ENCODE measurements at places on chromosomes 1 and 21.
A peak's percentile ranks its signal among the peaks of the same experiment; 100 is the strongest.

DNA sequence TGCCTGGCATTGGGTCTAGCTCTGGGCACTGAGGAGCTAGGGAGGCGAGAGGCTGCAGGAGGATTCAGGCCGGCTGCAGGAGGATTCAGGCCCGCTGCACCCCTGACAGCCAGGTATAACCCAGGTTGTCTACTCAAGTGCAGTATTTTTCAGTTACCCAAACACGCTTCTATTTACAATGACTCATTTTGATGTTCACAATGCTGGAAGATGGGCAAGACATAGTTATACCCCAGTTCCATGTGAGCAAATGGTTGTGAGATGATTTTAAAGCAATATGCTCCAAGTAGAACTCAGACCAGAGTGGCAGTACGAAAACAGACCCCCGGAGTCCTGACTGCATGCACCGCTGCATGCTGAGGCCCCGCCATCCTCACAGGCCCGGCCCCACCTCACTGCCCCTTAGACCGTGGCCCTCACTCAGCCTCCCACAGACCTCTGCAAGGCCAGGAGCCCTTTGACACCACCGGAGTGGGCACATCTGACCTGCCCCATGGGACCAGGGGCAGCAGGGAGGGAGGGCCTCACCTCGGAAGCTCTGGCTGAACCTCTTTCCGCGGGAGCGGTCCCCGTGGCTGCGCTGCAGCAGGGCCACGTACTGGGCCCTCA is 553 bp downstream of the LEFTY1 start:
- no peak for DNase-seq

GRCh38 chr1:184497959-184498723 is 111.3 kb downstream of the C1orf21 start:
- DNase-seq = no peak

DNA sequence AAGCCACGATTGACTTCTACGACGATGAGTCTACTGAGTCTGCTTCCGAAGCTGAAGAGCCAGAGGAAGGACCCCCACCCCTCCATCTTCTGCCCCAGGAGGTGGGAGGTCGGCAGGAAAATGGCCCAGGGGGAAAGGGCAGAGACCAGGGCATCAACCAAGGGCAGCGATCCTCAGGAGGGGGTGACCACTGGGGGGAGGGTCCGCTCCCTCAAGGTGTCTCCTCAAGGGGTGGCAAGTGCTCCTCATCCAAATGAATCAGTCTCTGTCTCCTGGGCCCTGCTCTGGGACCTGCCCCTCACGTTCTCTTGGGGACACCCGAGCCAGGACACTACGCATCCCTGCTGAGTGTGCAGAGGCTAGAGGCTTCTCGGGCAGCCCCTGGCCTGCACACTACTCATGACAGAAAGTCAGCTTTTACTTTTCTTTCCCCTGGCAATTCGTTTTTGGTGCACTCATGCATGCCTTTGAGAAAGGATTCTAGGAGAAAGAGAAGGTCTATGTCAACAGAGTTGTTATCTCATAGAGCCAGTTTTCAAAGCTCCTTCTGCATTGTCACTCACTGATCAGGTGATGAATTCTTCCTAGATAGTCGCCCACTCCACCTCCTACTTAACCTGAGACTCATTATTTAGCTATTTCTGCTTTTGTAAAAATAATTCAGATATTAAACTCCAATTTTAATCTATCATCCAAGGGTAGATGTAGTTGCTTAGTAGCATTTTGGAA is 11.6 kb downstream of the RIPPLY3 start:
- DNase-seq = no peak

DNA sequence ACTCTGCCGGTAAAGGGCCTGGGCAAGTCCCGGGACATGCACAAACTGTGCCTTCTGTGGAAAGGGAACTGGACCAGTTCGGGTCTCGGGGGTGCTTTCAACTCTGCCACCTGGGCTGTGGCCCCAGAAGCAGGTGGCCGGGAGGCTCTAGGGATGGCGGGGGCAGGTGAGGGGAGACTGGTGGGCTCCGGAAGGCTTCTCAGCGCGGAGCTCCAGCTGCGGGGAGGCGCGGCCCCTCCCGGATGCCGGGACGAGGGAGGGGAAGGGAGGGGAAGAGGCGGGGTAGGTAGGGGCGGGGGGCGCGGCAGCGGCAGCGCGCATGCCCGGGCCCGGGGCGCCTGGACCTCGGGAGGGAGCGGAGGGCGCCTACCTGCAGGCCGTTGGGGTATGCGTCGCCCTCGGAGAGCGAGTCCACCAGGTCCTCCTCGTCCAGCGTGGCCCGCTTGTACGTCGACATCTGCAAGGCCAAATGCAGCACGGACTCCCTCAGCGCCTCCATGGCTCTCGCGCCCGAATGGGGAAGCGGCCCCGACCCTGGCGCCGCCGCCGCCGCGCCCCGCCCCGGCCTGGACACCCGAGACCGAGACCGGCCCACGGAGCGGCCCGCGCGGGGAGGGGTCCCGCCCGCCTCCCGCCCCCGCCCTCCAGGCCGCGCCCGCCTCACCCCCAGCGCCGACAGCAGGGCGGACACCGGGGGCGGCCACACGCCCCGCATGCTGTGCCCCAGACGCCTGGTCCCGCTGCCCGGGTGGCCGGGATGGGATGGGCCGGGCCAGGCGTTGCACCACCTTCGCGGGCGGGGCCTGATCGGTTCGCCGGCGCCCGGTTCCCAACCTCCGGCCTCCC is at the start of gene ECE1:
TSS of gene ECE1 (minus strand) at position 764 of the 846 bp plus-strand sequence. CDS start at position 715, 49 bp downstream.
- DNase-seq = peak; percentile 47

DNA sequence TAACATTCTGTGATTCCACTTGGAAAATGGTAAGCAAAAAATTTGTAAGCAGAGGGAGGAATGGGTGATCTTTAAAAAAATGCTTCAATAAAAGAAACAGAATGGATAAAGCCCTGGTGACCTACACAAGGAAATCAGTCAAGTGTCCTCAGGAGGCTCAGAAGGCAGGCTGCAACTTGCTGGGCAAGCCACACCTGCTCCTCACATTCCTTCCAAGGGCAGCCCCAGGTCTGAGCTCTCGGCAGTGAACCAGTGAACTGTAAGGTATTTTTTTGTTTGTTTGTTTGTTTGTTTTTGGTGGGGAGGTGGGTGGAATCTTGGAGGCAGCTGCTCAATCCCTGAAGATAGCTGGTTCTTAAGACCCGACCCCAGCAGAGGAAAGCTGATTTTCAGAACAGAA is 4.4 kb downstream of the TACSTD2 start:
- no peak for DNase-seq

GRCh38 chr1:13699936-13700520 is at the start of gene PRDM2:
Gene PRDM2, plus strand, starts transcription at chr1:13700188. Its CDS starts 15,418 bp downstream, at chr1:13715606.
- DNase-seq = peak; percentile 78

GRCh38 chr1:211935448-211935970 is 99.8 kb downstream of the INTS7 start:
- DNase-seq = no peak

DNA sequence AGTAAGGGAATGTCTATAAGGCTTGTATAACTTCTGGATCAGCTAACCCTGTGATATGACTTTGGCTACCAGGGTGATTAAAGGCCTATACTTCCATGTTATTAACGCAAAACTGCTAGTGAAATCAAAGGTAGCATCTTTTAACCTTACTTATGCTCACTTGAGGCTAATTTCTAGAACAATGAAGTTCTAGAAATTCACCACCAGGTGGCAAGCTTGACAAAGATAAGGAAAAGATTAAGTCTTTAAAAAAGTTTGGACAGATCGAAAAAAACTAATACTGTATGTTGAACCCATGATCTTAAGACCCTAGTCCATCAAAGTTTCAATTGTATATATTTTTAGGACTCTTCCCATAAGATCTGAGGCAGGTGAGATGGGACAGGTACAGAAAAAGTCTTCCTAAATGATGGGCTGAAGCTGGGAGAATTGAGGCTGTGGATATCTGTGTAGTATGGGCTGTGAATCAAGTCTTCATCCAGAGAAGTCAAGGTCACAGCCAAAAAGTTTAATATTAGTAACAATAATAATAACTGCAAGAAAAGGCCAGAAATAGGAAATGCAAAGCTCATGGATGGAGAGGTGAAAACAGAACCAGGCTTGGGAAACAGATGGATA is 18.8 kb downstream of the KYAT3 start:
- DNase-seq = peak; percentile 82

DNA sequence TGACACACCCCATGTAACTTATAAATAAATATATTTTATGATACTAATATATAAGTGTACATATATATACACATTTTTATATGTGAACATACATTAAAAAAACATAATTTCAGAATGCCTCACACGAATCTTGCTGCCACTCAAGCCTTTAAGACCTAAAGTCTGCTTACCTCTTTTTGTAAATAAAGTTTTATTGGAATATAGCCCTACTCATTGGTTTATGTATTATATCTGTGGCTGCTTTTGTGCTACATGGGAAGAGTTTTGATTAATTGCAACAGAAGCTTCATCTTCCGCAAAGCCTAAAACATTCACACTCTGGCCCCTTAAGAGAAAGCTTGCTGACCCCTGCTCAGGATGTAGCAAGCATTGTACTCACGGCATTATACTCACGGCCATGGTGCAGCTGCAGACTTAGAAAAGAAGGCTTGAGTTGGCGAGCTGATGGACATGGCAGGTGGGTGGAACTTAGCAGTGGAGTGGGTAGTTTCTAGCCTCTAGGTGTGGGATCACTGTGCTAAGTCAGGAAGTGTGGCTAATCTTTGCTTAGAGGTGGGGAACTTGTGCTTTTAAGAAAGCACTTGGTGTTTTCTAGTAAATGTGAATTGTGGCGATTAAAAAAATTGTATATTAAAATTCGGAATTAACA is 80.8 kb downstream of the DYRK1A start:
- DNase-seq = no peak

- no peak for DNase-seq
These were observed 30.7 kb upstream of the NLRP3 start for GRCh38 chr1:247385283-247385682.

DNA sequence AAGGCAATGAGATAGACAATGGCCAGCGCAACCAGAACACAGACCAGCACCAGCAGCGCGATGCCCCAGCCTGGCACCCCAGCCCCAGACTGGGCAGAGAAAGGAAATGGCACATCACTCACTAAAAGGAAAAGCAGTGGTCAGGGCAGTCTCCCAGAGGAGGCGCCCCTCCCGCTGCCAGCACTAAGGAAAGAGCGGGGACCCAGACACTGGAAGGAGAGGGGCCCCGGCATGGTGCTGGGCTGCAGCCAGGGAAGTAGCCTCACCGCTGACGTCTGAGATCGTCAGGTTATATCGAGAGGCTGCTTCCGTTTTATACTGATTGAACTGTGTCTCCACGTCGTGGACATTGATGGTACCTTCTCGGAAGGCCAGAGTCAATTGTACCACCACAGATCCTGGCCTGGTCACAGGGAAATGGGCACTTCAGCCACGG is 13.8 kb downstream of the TRIM46 start:
- no peak for DNase-seq

DNA sequence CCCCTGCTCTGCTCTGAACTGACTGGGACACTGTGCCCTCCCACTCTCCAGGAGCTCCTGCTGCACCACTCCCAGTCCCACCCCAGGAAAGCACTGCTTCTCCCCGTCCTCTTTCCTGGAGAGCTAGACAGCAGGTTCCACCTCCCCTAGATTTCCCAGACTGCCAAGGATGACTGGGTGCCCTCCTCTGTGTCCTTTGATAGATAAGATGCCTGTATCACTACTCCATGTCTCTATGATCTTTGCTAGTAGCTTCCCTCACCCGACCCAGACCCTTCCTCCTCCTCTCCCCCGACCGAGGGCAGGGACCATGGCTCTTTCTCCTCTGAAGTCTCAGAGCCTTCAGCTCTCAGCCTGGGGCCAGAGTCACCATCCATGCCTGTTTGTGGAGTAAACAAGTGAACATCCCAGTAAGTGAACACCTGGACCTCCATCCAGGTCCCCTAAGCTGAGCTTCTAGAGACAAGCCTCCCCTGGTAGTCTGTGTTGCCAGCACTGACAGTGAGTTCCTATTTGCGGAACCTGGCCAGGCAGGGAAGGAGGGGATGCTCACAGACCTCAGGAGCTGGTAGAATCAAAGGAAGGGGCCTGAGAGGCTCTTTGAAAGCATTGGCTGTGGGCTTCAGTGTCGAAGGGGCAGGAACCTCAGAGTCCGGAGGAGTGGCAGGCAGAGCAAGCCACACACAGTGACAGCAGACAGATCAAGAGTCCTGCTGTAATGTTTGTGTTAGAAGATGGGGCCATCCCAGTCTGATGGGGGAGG is 104.0 kb downstream of the PAX7 start:
- DNase-seq = no peak

GRCh38 chr1:236010443-236010842 is 54.4 kb downstream of the NID1 start:
- no peak for DNase-seq

- peak; percentile 49 for DNase-seq
These were observed 1527.3 kb upstream of the TPTE start for GRCh38 chr21:8993943-8994639.

DNA sequence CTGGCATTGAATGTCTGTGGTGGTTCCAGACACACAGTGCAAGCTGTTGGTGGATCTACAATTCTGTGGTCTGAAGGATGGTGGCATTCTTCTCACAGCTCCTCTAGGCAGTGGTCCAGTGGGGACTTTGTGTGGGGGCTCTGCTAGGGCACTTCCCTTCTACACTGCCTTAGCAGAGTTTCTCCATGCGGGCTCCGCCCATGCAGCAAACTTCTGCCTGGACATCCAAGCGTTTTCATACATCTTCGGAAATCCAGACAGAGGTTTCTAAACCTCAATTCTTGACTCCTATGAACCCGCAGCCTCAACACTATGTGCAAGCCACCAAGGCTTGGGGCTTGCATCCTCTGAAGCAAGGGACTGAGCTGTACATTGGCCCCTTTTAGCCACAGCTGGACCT is 43.0 kb downstream of the RGS18 start:
- DNase-seq = no peak

DNA sequence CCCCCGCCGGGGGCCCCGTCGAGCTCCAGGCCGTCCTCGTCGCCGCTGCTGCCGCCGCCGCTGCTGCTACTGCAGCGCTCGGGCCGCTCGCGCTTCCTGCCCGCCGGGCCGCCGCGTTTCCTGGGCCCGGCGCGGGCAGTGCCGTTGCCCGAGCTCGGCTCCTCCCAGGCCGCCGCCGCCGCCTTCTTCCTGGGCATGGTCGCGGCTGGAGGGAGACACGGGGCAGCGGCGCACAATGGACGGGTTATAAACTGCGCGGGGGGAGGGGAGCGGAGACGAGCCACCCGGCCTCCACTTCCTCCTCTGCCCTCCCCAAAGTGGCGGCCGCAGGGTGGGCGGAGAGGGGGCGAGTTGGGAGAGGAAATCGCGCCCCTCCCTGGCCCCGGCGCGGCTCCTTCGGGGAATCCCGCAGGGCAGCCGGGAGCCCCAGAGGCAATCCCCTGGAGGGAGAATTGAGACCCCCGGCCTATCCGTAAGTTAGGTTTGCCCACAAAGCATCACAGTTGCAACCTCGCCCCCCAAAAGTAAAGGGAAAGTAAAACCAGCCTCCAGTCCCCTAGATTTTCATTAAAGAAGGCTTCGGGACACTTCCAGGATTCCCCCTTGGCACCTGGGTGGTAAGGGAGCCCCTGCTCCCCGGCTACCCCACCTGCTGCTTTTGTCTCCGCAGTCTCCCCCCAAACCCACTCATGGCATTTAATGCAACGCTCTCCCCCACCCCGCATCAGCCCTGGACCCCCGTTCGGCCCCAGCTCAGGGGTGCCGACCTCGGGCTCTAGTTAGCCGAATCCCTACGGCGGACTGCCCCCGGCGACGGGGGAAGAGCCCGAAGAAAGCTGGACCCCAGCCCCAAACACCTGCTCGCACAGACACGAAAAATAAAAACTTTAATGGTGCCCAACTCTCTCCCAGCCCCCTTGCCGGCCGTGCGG is 893 bp downstream of the RCC2 start:
- DNase-seq = peak; percentile 94

GRCh38 chr1:237031480-237031879 is 10.5 kb upstream of the RYR2 start:
- DNase-seq = no peak
